ENCODE measurements at places on chromosomes 12 and 14.

GRCh38 chr12:111224186-111225066 lies 144.5 kb downstream of the PHETA1 start:
- DNase-seq: no peak

GRCh38 chr12:116876151-116876869 lies 4.9 kb downstream of the HRK start:
- no peak for DNase-seq

GRCh38 chr14:96592591-96593386 lies 90.6 kb downstream of the PAPOLA start:
- DNase-seq: peak; percentile 43

DNA sequence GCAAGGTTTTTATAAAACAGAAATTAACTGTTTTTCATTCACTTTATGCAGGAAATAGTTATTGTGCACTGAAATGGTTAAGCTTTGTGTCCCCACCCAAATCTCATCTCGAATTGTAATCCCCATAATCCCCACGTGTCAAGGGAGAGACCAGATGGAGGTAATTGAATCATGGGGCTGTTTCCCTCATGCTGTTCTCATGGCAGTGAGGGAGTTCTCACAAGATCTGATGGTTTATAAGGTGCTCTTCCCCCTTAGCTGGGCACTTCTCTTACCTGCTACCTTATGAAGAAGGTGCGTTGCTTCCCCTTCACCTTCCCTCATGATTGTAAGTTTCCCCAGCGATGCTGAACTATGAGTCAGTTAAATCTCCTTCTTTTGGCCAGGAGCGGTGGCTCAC lies 123.9 kb downstream of the TMTC2 start:
- DNase-seq: no peak

GRCh38 chr12:52307836-52308805 lies 13.1 kb downstream of the KRT83 start:
- DNase-seq: no peak

DNA sequence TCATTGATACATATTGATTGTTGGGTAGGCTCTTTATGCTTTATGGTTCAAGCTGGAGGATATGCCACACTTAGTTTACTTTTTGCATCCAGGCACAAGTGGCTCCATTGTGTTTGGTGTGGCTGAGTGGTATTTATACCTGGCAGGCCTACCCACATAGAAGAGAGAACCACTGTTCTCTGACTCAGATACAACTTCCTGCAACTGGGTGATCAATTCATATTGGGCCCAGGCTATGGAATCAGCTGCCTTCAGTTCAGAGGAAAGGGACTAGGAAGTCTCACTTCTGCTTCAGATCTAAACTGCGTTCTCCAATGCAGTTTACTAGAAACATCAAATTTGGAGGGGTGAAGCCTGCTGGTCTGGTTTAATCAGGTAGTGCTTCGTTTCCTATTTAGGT lies 49.8 kb upstream of the LRRK2 start:
- no peak for DNase-seq

DNA sequence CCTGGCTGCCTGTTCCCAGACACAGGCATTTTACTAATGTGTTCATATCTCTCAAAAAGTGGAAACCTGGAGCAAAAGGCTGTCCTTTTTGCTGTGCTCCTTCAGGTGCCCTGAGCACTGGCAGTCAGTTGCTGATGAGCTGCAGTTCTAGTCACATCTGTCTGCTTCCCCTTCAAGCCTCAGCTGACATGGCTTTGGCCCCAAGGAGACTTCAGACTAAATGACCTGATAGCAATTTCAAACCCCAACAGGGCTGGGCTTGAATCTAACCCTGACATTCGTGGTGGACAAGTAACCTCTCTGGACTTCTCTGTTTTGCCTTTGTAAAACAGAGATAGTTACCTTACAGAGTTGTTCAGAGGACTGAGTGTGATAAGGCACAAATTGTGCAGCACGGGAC lies 5.7 kb downstream of the SERPINA9 start:
- no peak for DNase-seq

DNA sequence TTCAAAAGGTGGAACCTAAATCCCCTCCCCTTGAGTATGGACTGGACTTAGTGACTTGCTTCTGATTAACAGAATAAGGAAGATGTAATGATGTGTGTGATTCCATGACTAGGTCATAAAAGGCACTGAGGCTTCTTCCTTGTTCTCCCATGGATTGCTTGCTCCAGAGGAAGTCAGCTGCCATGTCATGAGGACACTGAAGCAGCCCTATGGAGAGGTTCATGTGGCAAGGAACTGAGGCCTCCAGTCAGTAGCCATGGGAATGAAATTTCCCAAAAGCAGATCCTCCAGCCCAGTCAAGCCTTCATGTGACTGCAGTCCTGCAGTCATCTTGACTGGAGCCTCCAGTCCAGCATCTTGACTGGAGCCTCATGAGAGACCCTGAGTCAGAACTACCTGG lies 10.7 kb downstream of the TMBIM4 start:
- DNase-seq: no peak

DNA sequence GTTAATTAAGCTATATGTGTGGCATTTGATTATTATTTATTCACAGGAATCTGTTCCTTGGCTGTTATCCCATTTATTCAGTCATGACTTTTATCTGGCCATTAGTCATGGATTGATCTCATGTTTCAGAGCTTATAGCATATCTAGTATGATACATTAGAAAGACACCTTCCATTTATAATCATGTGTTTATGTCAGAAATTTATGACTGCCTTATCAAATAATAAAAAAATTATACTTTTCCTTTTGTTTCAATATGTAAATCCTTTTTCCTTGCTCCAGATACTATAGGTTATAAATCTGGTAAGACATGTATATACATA lies 248.0 kb upstream of the PDE3A start:
- DNase-seq: no peak

DNA sequence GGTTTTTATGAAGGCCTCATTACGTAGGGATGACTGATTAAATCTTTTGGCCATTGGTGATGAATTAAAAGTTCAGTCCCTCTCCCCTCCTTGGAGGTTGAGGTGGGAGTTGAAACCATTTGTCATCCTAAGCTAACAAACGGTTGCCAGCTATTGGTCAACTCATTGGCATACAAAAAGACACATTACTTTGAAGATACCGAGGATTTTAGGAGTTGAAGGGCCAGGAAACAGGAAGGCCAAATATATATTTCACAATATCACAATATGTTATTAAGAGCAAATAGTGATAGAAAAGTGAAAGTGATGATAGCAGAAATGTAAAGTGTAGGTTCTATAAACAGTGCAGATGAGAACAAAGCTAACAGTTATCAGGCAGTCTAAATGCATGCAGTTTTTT lies 24.4 kb downstream of the RCOR1 start:
- DNase-seq: no peak

- no peak for DNase-seq
Observed at GRCh38 chr14:49479432-49479831, 106.7 kb downstream of the RPS29 start.

DNA sequence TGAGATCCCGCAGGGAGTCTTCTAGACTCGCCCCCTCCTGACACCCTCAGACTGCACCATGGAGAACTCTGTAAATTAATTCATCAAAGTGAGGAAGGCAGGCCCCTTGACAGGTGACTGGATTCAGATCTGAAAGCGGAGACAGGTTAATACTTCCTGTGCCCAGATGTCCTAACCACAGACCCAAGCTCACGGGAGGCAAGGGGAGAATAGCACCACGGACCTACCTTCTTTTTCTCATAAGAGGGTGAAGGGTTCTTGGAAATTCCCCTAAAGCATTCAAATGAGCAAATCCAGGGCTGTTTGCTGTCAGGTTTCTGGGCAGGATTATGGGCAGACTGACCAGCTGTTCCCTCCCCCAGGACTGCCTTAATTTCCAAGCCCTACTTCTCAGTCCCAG lies 170.0 kb downstream of the ZFP36L1 start:
- no peak for DNase-seq

- DNase-seq: no peak
Observed at GRCh38 chr14:37899365-37899764, 303.9 kb downstream of the TTC6 start.

DNA sequence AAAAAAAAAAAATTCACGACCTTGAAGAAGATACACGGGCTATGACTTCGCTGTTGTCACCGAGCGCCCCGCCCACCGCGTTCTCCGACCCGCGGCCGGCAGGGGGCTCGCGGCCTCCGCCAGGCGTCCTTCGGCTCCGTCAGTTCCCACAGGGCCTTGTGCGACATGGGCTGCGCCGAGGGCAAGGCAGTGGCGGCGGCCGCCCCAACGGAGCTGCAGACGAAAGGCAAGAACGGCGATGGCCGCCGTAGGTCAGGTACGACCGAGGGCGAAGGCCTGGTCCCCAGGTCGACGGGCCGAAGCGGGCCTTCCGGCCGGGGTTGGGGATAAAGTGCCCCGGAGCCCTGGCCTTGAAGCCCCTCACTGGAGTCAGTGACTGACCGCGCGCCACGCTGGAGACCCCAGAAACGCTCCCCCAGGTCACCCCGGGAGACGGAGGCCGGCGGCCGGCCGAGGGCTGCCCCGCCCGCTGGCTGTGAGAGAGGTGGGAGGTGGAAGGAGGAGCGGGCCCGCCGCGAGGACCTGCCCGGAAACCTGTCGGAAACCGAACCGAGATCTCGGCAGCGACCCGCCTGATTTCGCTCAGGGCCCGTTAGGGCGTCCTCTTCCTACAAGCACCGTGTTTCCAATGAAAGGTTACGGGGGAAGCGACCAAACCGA lies at the start of gene TXNRD1:
TXNRD1 (plus strand) TSS at position 142 of the 660 bp plus-strand sequence; CDS start at position 166, 24 bp downstream.
- DNase-seq: peak; percentile 80

GRCh38 chr12:5808981-5809380 lies 136.1 kb downstream of the ANO2 start:
- no peak for DNase-seq

GRCh38 chr14:96848011-96848410 lies 50.8 kb downstream of the VRK1 start:
- DNase-seq: no peak

GRCh38 chr12:47855502-47855901 lies 35.8 kb upstream of the HDAC7 start:
- no peak for DNase-seq

GRCh38 chr14:69232388-69232787 lies 27.6 kb upstream of the GALNT16 start:
- no peak for DNase-seq

DNA sequence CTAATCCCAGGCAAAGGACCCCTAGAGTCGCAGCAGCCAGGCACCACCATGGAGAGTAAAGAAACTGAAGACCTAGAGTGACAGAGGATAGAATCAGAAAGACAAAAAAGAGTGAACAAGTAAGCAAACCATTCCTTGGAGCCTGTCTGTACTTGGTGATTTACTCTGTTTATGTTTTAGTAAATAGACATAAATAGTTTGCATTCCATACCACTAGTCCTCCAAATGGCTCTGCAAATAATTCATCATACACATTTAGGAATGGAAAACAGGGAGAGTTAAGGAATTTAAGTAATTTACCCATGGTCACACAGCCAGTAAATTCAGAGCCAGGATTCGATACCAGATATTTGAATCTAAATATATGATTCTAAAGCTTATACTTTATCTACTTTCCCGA lies 2.8 kb downstream of the OLR1 start:
- no peak for DNase-seq

- DNase-seq: no peak
Observed at GRCh38 chr12:81021834-81022233, 56.0 kb upstream of the ACSS3 start.

DNA sequence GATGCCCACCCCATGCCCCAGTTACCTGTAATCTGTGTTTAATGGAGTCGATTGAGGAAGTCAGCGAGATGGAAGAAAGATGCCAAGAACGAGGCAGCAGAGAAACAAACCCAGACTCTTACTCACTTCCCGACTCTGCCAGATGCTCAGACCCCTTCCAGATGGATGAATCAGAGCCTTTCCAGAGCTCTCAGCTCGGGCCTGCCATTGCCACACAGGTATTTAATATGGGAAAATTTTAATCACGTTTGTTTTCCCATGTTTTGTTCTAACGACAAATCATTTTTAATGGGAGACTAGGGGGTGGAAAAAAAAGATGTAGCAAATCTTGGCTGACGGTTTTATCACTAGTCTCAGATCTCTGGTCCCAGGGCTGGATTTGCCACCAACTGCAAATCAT lies 72.5 kb upstream of the SRRM4 start:
- no peak for DNase-seq

- no peak for DNase-seq
Observed at GRCh38 chr12:82426081-82426480, 67.8 kb downstream of the METTL25 start.

DNA sequence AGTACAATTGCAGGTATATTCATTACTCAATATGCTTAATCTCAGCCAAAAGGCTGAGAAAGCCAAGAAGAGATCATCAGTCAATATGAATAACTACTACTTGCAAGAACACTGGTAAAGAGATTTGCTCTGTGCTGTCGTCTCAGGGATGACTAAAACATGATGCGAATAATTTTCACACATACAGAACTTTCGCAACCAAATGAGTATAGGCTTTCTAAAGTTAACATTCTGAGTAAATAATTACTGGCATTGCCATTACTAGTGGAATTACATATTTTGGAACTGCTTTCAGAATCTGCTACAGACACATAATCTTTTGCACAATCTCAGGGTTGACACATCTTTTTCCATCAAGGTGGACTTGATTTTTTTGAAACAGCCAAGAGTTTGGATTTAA lies 24.7 kb downstream of the NCKAP1L start:
- no peak for DNase-seq

DNA sequence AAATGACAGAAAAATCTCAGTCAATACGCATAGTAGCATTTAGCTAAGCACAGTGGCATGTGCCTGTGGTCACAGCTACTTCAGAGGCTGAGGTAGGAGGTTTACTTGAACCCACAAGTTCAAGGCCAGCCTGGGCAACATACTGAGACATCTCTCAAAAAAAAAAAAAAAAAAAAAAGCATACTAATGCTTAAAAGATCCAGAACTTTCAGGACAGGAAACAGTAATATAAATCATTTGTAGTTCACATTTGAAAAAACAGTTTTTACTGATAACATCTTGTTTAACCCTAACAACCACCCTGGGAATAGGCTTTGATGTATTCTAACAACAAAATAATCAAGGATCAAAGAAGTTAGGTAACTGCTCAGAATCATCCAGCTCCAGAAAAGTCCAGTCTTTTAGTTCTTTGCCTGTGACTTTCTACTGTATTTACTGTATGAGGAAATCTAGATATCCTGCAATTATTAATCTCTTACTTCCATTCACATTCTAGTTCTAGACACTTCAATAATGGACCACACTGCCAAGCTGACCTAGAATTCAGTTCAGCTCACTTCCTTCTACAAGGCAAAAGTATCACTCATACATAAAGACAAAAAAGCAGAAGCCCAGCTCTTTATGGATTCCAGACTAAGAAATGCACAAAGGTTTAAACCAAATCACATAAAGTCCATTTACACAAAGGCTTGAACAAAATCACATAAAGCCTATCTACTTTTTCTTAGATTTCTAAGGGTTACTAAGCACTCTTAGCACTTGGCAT lies 28.5 kb downstream of the PAWR start:
- DNase-seq: no peak

GRCh38 chr14:32472512-32473463 lies 143.7 kb downstream of the AKAP6 start:
- DNase-seq: no peak

- DNase-seq: no peak
Observed at GRCh38 chr12:68772714-68773113, 26.7 kb downstream of the SLC35E3 start.

DNA sequence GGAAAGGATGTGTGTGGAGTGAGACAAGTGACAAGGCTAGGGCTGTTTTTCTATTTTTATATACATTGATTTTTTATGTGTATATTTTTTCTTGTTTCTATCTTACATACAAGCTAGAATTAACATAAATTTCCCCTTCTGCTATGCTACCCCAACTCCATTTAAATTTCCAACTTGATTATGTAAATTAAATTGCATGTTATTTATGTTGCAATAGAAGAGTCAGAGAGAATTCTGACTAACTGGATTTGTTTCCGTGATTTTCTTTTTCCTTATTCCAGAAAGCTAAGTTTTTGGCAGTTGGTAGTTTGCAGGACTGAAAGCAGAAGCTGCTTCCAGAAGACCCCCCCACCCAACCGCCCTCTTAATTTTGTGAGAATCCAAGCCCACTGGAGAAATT lies 8.9 kb upstream of the YBX3 start:
- no peak for DNase-seq
